ENCODE measurements at places on chromosomes 11 and 22.

DNA sequence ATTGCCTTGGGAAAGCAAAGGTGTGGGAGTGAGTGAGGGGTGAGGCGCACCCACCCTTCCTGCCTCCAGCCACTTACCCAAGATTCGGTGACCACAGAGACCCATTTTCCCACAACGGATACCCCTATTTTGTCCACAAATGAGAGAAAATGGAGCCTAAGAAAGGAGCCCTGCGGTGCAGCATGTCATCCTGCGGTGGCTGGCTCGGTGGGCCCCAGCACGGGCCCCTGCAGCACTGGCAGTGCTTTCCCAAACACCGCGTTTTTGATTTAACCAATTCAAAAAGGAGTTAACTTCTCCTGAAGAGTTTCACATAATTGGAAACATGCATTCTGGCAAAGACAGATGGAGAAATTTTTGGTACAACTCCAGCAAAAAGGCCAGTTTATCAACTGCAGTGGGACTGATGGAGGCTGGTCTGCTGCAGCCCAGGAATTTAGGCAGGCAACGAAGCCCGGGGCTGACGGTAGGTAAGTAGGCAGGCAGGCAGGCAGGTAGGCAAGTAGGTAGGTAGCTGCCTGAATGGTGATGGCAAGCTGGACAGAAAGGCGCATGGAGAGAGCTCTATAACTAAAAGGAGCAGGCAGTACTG is 84.2 kb downstream of the FDX1 start:
- no peak for DNase-seq

DNA sequence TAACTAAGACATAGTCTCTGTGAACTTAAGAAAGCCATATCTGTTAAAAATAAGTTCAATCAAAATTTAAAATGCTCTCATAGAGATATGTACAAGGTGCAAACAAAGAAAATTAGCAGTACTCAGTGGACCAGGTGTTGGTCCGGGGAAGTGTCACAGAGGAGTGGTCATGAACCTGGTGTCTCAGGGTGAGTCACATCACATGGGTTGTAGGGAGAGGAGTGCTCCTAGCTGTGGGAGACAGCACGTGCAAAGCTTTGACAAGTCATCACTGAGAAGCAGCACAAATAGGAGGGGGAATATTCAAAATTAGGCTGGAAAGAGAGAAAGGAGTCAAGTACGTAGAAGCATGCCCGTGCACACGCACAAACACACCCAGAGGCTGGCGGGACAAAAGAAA is 438.1 kb downstream of the NTM start:
- DNase-seq: no peak

DNA sequence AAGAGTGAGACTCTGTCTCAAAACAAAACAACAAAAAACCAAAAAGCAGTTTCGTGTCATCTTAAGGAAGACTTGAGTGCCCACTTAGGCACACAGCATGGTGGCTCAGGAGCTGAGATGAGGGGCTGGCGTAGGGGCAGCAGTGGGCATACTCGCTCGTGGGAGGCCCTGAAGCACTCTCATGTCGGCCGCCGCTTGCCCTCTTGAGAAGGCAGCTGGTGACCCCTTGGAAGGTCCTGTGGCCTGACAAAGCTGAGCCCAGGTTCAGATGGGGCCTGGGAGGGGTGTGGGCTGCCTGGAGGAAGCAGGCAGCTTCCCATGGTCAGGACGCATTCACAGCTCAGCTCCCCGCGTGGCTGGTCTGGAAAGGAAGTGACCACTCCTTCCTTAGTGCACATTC is 15.0 kb downstream of the MUC5B start:
- no peak for DNase-seq

DNA sequence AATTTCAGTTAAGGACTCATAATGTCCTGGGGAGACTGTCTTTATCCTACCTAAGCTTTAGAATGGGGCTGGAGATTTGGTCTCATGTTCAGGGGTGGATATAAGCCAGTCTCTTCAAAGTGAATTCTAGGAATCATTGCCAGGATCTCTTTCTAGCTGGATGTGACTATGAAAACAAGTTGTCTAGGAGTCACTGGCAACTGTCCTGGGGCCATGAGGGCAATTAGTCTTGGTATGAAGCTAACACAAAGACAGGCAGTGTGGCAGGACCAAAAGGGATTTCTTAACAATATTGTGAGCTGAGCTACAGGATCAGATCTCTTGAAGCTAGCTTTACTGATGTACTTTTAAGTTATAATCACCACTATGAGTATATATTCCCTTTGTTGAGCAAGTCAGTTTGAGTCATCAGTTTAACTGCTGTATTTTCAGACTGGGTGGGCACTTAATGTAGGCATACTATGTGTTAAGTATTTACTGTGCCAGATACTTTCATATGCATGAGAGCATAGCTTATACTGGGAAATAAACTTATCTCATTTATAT is 390.0 kb upstream of the CCDC90B start:
- no peak for DNase-seq

DNA sequence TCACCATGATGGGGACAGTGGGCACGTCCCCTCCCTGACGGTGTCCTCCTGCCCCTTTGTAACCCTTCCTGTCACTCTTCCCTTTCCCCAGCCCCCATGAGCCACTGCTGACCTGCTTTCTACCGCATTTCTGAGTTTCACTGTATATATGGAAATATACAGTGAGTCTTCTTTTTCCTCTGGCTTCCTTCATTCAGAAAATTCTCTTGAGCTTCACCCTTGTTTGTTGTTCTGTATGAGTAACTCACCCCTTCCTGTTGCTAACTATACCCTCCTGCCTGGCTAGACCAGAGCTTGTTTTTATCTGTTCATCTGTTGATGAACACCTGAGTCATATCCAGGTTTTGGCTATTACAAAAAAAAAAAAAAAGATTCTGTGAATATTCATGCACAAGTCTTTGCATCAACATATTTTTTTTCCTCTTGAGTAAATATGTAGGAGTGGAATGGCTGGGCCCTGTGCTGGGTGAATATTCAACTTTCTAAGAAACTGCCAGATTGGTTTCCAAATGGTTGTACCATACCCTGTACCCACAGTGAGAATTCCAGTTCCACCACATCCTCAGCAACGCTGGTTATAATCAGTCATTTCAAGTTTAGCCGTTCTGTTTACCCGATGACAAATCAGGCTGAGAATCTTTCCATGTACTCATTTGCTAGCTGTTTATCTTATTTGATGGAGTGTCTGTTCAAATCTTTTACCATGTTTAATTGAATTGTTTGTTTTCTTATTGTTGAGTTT is 62.0 kb downstream of the IGF2 start:
- DNase-seq: no peak
